ENCODE measurements at places on chromosomes 7 and 10.

DNA sequence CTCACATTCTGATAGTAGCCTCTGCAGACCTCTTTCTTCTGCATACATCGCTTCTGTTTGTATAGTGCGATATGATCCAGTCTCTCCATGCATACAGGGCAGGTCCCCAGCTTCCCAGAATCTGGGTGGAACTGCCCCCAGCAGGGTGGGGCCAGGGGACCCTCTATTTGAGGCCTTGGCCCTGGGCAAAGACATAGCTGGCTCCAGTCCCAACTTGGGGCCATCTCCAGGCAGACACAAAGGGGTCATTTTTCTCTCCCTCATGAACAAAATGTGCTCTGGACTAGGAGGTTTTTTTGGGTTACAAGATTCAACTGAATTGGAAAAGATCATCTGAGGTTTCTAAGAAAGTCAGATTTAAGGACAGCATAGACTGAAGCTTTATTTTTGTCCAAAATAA lies 21.1 kb upstream of the HSPA12A start:
- no peak for DNase-seq

DNA sequence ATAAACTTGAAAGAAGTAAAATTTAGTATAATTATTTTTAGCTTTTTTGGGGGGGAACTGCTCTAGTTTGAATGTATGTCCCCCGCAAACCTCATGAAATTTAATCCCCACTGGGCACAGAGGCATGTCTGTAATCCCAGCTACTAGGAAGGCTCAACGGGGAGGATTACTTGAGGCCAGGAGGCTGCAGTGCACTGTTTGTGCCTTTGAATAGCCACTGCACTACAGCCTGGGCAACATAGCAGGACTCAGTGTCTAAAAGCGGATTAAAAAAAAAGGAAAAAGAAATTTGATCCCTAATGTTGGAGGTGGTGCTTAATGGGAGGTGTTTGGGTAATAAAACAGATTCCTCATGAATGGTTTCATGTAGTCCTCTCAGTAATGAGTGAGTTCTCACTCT lies 43.1 kb upstream of the PHF14 start:
- DNase-seq, result no peak

DNA sequence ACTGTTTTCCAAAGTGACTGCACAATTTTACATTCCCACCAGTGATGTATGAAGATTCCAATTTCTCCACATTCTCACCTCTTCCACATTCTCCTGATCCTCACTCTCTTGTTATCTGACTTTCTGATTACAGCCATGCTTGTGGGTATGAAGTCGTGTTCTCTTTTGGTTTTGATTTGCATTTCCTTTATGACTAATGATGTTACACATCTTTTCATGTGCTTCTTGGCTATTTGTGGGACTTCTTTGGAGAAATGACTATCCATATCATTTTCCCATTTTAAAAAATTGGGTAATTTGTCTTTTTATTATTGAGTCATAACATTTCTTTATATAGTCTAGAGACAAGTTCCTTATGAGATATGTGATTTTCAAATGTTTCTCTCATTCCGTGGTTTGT lies 10.5 kb upstream of the GIMAP8 start:
- no peak for DNase-seq

DNA sequence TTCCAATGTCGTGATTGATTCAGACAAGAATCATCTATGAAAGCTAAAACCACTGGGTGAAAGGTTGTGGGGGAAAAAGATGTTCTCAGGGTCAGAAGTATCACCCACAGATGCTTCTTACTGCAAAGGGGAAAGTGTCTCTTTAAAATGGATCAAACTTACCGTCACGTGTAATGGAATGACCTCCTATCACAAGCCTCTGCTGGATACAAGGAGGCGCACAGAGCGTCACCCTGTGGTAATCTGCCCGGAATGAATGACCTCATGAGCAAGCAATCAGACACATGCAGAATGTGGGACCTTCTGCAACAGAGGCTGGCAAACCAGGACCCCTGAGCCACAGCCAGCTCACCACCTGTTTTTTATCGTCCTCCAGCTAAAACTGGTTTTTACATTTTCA lies 33.0 kb downstream of the WIPF3 start:
- DNase-seq, result no peak

DNA sequence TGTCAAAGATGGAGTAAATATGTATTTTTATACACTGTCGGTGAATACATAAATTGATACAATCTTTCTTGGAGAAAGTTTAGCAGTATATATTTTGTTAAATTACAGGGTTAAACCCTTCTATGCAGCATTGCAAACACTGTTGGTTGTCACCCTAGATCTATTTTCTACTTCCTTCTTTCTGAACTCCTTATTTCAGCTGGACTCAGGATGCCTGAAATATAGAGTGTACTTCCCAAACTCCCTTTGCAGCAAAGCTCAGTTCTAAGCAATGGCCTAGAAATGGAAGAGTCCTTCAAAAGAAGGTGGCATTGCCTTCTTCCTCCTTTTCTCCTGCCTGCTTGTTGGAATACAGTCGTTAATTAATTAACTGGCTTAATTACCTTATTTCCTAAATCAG lies 20.6 kb downstream of the CUBN start:
- DNase-seq, result no peak

DNA sequence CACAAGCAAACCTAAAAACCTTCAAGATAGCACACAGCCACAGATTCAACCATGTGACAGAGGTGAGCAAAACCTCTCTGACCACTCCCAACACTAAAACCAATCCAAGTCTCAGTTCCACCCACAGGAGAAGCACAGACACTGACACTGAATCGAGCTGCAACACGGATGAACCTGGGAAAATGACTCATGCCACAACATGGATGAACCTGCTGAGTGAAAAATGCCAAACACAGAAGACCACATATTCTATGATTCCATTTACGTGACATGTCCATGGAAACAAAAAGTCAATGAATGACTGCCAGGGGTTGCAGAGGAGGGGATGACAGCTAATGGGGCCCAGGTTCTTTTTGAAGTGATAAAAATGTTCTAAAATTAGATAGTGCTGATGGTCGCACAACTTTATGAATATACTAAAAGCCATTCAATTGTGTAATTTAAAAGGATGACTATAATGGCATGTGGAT lies 22.0 kb downstream of the CYTH3 start:
- peak; percentile 53 for DNase-seq

GRCh38 chr10:87593702-87594101 lies 66.0 kb upstream of the PAPSS2 start:
- DNase-seq, result no peak

DNA sequence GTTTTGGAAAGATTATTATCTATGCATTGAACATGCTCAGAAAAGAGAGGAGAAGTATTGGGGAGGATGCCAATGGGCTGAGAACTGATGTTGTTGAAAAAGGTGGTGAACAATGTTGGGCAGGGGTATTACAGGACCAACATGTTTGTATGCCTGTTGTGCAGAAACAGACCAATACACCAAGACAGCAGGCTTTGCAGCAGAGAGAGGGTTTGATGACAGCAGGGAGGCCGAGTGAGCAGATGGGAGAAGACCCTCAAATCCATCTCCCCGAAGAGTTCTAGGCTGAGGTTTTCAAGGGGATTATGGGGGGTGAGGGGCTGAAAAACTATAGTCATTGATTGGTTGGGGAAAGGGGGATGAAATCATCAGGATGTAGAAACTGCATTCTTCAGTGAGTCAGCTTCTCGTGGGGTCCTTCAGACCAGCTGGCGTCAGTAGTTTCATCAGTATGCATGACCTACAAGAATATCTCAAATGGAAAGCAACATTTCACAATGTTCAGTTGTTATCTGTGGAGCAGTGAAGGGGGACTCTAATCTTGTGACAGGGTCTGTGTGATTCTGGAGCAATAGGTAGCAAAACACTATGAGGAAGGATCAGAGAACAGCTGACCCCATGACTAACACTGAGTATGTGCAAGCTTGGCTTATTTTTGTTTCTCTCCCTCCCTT lies 167.8 kb downstream of the BAMBI start:
- no peak for DNase-seq

DNA sequence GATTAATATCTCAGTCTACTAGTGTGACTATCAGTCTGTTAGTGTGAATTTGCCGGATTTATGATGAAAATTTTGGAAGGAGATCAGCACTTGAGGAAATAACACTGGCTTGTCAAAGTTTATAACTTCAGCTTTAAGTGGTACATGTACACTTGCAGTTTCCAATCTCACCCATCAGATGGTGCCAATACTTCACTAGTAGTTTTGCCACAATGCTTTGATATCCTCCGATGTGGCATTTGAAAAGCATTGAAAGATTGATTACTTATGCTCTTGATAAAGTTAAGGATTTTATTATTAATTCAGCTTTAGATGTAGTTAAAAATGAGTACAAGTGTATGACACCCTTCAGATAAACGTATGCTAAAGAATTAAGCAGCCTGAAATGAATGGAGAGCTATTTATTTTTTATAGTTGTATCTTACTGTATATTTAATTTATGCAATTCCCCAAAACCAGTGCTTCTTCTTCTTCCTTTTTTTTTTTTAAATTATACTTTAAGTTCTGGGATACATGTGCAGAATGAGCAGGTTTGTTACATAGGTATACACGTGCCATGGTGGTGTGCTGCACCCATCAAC lies 98.2 kb downstream of the ANLN start:
- DNase-seq, result no peak

DNA sequence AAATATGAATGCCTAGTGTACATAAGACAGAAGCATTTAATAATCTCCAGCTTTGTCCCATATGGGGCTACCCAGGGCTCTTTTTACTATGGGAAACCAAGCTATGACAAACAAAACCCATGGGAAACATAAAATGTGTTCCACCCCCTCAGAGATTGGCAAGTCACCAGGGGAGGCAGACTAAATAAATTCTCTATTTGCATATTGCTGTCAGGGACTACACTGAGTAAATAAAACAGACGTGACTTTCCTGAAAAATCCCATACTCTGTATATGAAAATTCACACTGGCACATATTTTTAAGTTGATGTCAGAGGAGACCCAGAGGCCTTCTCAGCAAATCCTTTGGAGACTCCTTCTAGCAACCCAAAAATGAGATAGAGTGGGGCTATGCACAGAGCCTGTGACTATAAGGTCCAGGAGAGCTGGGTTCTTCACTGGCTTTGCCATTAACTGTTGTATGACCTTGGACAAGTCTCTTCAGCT lies 44.0 kb upstream of the HPSE2 start:
- no peak for DNase-seq

- DNase-seq, result no peak
These were observed 1.8 kb upstream of the IFIT1 start for GRCh38 chr10:89390476-89391225.

- DNase-seq, result no peak
These were observed 6.7 kb downstream of the TLL2 start for GRCh38 chr10:96507044-96507443.

DNA sequence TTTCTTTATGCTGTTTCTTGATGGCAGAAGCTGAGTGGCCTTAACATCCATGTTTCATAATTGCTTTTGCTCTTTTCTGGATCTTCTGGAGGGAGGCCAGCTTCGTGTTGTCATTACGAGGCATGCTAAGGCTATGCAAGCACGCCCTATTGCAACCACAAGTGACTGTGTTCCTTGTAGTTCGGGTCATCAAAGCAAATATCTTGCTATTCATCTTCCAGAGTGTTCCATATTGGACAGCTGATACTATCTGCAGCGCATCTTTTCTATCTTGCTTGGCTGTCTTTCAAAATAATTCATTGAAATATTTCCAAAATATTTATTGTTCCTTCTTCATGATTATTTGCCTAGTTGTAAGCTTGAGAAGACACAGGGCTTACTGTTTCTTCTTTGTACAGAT lies 5.0 kb downstream of the EPHB6 start:
- no peak for DNase-seq

GRCh38 chr10:74018241-74018640 lies 20.3 kb downstream of the VCL start:
- DNase-seq, result no peak

GRCh38 chr10:12431151-12432101 lies 82.1 kb downstream of the CAMK1D start:
- DNase-seq, result no peak

- peak; percentile 95 for DNase-seq
These were observed 1.2 kb downstream of the KLLN start for GRCh38 chr10:87861953-87862678.

- DNase-seq, result no peak
These were observed 19.3 kb downstream of the TCAF1 start for GRCh38 chr7:143882604-143883078.

DNA sequence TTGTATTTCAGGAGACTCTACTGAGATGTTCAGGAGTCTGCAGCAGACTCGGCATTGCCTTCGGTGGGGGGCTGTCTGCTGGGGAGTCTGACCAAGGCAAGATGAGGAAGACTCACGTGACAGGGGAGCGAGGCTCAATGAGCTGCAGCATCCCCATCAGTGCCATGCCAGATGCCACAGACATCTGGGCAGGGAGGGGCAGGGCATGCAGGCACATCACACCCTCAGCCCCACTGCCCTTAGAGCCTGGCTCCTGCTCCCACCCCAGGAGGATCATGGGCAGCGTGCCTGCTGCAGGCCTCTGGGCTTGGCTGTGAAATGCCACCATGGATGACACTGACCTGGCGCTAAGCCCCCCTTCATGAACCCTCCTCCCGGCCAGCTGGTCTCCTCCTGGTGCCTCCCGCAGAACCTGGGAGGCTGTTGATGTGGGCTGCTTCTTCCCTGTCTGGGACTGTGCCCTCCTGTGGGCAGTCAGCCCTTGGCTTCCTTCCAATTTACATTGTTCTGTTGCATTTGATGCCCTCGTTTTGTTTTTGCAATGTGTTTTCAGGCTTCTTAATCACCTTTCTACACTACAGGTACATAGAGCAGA lies 235.0 kb downstream of the PAXIP1 start:
- no peak for DNase-seq

DNA sequence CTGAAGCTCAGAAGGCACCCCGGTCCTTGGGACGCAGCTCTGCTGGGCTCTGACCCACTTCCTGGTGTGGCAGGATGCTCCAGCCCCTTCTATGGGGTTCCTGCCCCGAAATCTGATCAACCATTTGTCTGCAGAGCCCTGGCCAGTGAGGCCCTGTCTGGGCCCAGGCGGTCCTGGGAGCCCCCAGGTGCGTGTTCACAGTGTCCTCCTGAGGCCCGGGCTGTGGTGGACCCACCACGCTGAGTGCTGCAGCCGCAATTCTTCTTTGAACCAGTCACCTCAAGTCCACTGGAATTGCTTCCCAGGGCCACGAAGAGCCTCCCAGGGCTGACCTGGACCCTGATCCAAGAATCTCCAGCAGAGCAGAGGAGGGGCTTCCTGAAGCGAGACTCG lies 19.1 kb downstream of the KNDC1 start:
- DNase-seq, result no peak

DNA sequence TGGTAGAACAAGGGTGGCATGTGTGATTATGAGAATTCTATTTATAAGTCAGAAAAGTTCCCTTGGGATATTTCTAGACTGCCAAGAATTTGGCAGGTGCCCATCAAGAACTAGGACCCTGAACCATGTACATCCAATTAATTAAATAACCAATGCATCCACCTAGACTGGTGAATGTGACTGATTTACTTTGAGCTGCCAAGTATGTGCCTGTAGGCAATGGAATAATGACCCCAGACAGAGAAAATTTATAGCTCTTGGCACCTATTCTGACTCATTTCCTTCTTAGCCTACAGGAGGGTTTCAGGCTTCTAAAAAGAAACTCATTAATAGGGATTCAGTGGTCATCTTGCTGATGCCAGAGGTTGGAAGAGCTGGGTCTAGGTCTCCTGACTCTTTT lies 54.9 kb downstream of the KCNH2 start:
- DNase-seq, result no peak

GRCh38 chr10:78768041-78768835 lies 300.5 kb upstream of the ZMIZ1 start:
- no peak for DNase-seq

GRCh38 chr7:6401536-6401935 lies 46.2 kb downstream of the DAGLB start:
- no peak for DNase-seq

GRCh38 chr10:79206300-79207095 lies 137.7 kb downstream of the ZMIZ1 start:
- no peak for DNase-seq

All from activated T-cell treated with anti-CD3 and anti-CD28 coated beads, Interleukin-2, amount 50 U/mL, for 48 hours (primary cell).